Dorsolateral prefrontal cortex (tissue), 122 donors: ENCODE measurements at places on chromosomes 7 and 10.
A peak's percentile ranks its signal among the peaks of the same experiment; 100 is the strongest.

DNA sequence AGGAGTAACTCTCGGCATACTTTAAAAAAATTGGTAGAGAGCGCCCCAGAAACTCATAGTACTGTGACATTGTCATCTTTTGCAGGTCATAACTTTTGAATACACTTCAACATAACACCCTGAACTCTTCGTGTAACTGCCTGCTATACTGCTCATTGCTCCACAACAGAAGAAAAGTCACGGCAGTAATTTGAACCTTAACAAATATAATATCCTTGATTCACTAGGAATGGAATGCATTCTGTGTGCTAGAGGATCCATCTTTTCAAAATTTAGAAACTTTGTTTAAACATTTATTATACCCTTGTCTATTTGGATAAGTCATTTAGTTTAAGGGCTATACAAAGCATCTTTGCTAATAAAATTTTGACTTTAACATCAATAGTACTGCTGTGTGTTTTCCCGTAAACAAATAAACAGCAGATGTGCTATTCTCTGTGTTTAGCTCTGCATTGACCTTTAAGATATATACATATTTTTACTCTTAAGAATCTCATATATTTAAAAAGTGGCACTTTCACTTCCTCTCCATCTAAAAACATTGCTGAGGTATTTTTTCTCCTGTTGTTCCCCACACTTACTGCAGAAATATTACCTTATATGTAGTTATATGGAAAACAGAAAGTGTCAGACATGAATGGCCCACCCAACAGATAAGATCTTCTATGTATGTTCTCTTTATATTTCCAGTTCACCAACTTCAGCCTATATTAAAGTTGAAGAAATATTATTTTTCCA, 217.6 kb upstream of the TMEM229A start:
- DNase-seq, result no peak

GRCh38 chr7:40097728-40098127, 36.7 kb downstream of the MPLKIP start:
- DNase-seq, result no peak

DNA sequence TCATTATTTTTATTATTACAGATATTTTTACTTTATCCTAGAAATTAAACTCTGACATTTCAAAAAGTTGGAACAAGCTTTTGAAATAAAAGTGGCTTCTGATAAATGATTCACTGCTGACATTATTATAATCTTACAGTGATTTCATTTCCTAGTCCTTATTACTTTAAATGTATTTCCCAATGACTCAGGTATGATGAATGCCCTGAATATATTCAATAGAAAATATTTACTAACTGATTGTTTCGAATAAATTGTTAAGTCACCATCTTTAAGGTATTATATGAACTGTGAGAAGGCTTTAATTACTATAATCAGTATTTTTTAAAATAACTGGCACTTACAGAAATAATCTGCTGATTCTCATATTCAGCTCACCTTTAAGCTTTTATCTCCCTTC, 21.6 kb downstream of the DKK1 start:
- no peak for DNase-seq

DNA sequence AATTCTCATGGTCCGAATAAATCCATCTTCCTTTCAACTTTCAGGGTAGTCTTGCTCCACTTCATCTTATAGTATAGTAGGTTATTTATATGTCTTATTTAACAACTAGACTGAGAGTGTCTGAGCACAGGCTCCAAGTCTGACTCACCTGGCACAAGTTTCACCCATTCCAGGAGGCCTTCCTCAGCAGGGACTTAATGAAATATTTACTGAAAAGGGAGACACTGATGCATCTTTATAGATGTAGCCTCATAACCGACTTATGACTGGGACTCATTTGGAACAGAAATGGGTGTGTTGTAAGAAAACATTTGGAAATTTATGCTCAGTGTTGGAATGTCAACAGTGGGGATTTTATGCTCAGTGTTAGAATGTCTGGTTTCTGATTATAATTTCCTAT, 59.9 kb downstream of the CH25H start:
- no peak for DNase-seq

GRCh38 chr10:123991611-123992570, 100.3 kb upstream of the CPXM2 start:
- DNase-seq, result no peak

- DNase-seq, result no peak
Measured at GRCh38 chr7:126578338-126578737, 674.4 kb downstream of the GRM8 start.

DNA sequence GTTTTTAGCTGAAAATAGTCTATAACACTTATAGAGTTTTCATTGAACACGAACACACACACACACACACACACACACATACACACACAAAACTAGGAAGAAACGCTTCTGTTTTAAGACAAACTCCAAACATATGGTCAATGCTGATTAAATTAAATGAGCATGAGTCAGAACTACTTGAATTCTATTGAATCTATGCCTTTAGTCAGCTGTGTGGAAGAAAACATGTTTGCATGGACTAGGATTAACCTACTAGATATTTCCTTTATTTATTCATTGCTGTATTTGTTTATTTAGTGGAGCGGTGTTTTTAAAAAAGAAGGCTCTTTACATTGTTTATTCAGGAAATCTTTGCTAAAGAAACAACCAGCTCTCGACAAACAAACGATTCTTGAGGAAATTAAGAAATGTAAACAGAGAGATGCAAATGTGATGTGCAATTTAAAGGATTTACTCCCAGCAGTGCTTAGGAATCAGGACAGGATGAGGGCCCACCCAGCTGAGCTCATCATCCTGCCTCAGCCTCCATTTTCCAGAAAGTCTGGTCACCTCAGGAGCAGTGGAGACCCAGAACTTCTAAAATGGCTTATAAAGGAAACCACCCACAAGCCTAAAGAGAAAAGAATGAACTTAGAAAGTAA, 83.2 kb downstream of the PDE1C start:
- DNase-seq, result no peak

DNA sequence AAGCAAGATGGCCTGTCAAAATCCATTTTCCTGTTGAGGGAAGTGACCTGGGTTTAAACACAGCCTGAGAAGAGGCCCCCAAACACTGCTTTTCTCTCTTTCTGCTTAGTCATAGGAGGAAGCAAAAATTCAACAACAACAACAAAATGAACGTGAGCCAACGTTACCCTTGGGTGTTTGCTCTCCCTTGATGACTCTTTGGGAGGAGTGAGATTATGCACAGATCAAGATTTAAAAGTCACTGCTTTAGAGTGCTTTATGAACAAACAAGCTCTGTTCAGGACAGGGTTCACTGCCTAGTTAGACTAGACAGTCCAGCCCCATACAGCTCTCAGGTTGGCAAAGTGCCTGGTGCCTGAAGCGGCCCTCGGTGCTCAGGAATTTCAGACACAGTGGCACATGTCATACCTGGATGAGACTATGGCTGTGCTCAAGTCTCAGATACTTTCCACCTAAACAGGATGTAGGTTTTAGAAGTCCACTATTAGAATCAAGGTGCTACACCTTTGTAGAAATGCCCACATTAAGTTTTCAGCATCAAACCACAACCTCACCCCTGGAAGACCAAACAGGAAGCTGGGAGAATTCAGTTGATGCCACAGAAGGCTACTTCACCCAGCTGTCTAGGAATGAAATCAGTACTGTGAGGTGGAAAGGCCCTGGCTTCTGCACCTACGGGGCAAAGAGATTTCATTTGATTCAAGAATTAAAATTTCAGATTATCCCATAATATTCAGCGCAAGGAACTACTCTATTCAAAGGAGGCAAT, 38.7 kb downstream of the DENND11 start:
- DNase-seq, result no peak

DNA sequence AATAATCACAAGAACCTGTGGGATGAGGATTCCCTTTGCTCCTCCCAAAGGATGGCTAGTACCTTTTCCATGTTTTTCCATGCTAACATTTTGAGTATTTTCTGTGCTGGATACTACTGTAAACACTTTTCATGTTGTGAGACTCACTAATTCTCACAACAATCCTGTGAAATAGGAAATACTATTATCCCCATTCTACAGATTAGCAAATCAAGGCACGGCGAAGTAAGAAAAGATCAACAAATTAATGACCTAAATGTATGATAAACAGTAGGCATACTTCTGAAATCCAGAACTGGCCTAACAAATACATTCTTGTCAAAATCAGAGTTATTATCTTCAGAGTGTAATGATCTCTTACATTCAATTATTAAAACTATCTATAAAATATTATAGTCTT, 69.3 kb downstream of the ENO4 start:
- DNase-seq, result no peak

DNA sequence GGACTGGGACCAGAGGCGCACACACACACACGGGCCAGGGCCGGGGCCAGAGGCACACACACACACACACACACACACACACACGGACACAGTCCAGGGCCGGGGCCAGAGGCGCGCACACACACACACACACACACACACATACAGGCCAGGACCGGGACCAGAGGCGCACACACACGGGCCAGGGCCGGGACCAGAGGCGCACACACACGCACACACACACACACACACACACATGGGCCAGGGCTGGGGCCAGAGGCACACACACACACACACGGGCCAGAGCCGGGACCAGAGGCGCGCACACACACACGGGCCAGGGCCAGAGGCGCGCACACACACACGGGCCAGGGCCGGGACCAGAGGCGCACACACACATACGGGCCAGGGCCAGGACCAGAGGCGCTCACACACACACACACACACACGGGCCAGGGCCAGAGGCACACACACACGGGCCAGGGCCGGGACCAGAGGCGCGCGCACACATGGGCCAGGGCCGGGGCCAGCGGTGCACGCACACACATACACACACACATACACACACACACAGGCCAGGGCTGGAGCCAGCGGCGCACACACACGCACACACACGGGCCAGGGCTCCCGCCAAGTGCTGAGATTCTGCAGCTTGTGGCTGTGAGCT, 268.8 kb downstream of the ELFN1 start:
- no peak for DNase-seq

- no peak for DNase-seq
Measured at GRCh38 chr10:37754538-37755323, 102.7 kb downstream of the ZNF248 start.

DNA sequence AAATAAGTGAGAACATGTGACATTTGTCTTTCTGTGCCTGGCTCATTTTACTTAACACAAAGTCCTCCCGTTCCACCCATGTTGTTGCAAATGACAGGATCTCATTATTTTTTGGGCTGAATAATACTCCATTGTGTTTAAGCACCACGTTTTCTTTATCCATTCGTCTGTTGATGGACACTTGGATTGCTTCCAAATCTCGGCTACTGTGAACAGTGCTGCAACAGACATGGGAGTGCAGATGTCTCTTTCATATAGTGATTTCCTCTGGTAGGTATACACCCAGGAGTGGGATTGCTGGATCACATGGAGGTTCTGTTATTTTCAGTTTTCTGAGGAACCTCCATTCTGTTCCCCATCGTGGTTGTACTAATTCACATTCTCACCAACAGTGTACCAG, 264.4 kb upstream of the GALNT17 start:
- no peak for DNase-seq

GRCh38 chr10:100998183-100998990, 1.2 kb upstream of the LZTS2 start:
- peak; percentile 87 for DNase-seq

DNA sequence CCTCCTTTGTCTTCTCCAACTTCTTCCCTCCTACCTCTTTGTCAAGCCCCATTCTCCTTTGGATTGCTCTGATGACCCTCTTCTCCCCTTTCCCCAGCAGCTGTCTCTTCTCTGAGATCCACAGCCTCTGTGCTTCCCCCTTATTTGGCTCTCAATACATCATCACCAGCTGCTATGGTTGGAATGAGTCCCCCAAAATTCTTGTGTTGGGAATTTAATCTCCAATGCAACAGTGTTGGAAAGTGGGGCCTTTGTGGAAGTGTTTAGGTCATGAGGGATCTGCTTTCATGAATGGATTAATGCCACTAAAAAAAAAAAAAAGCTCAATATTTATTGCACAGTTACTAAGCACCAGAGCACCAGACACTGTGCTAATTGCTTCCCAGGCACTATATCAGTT, 39.2 kb upstream of the FRMD4A start:
- no peak for DNase-seq

GRCh38 chr10:49169776-49170175, 18.4 kb downstream of the TMEM273 start:
- no peak for DNase-seq

- DNase-seq, result no peak
Measured at GRCh38 chr7:70505468-70505867, 626.5 kb upstream of the GALNT17 start.

DNA sequence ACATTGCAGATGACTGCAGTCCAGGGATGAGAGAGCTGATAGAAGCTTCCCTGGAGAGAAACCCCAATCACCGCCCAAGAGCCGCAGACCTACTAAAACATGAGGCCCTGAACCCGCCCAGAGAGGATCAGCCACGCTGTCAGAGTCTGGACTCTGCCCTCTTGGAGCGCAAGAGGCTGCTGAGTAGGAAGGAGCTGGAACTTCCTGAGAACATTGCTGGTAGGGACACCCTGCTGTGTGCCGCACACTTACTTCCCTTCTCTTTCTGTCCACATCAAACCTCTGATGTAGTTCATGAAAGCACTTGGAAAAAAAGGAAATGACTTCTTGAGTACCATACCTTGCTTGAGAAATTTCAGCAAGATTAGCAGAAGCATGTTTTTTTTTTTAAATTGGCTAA, 25.3 kb downstream of the MAP3K8 start:
- DNase-seq, result no peak

GRCh38 chr7:92794831-92795230, 41.5 kb downstream of the CDK6 start:
- DNase-seq, result no peak

- no peak for DNase-seq
Measured at GRCh38 chr10:102761981-102762380, 18.2 kb downstream of the WBP1L start.

- no peak for DNase-seq
Measured at GRCh38 chr7:20594023-20594422, 21.4 kb upstream of the ABCB5 start.

DNA sequence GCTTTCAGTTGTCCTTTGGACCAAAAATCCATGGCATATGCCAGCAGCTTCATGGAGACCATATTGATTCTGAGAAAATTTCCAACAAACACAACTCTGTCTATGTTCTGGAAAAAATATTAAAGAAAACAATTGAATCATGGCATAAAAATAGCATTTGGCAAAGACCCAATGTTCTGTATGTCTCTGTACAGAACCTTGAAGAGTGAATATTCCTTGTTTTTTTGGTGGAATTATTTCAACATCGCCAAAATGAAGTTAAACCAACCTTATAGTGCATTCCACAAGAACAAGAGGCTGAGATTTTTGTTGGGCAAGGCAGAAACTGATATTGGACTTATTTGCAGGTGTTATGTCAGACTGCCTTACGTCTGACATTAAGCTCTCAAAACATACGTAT, 53.3 kb upstream of the SLC16A12 start:
- no peak for DNase-seq

DNA sequence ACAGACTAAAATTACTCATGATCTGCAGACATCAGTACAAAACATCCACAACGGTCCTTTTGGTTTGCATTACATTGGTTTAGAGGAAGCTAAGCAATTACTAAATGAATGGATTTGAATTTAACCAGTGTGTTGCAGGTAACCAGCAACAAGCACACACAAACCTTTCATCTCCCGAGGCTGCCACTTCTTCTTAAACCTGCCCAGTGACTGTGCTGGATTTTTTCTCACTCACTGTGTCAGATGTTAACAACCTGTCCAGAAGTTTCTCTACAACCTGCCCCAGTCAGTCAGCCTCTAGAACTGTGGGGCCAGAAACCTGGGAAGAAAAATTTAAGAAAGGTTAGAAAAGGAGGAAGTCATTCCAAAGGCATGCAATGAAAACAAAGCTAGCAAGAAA, 2.4 kb upstream of the MEOX2 start:
- DNase-seq, result no peak

GRCh38 chr7:6172224-6172909, 100.1 kb downstream of the CYTH3 start:
- DNase-seq, result no peak
